Thyroid gland (tissue), 4 donors: ENCODE measurements at places on chromosomes 2 and 18.

GRCh38 chr18:62741584-62741983 lies 26.2 kb downstream of the PHLPP1 start:
- DNase-seq, result no peak

GRCh38 chr18:49510393-49511115 lies 23.5 kb upstream of the C18orf32 start:
- DNase-seq, result peak; percentile 43

DNA sequence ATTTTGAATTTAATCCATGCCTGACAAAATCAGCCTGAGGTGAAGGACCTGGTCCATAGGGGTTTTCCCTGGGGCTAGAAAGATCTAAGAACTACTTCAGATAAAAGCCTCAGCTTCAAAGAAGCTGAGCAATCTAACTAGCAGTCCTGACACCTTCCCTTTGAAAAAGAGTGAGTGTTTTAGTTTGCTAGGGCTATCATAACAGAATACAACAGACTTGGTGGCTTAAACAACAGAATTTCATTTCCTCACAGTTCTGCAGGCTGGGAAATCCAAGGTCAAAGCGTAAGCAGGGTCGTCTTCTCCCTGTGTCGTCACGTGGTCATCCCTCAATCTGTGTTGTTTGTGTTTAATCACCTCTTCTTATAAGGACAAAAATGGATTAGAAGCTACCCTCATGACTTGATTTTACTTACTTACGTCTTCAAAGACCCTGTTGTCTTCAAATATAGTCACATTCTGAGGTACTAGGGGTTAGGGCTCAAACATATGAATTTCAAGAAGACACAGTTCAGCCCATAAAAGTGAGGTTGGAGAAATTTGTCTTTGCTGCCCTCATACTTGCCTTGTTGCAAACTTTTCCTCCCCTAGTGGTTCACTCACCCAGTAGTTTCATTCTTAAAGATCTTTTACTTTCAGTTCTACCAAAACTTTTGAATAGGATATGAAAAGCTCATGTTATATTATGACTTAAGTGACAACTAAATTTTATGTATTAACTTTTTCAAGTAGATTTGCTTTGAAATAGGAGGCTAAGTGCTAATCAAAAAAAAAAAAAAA lies 673.8 kb downstream of the ARHGAP15 start:
- no peak for DNase-seq

GRCh38 chr18:61554117-61554776 lies 221.0 kb downstream of the CDH20 start:
- DNase-seq, result peak; percentile 11

- no peak for DNase-seq
Observed at GRCh38 chr2:98710734-98711133, 20.2 kb downstream of the MGAT4A start.

GRCh38 chr2:237648016-237648381 lies 20.6 kb downstream of the LRRFIP1 start:
- DNase-seq, result no peak

- no peak for DNase-seq
Observed at GRCh38 chr2:138084206-138084605, 119.9 kb downstream of the HNMT start.

GRCh38 chr2:112046231-112046630 lies 8.8 kb upstream of the TMEM87B start:
- no peak for DNase-seq

- no peak for DNase-seq
Observed at GRCh38 chr18:3836483-3837335, 386.7 kb downstream of the TGIF1 start.

GRCh38 chr18:3794537-3795348 lies 344.8 kb downstream of the TGIF1 start:
- no peak for DNase-seq

- no peak for DNase-seq
Observed at GRCh38 chr18:52667463-52668065, 327.6 kb downstream of the DCC start.

DNA sequence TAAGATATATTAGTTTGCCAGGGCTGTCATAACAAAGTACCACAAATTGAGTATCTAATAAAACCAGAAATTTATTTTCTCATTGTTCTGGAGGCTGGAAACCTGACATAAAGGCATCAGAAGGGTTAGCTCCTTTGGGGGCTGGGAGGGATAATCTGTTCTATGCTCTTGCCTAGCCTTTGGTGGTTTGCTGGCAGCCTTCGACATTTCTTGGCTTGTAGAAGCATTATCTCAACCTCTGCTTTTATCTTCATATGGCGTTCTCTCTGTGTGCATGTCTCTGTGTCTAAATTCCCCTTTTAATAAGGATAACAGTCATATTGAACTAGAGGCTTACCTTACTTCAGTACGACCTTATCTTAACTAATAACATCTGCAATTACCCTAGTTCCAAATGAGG lies 22.8 kb upstream of the NT5C1B start:
- no peak for DNase-seq

- no peak for DNase-seq
Observed at GRCh38 chr2:30272761-30273573, 41.6 kb downstream of the LBH start.

GRCh38 chr2:44635725-44636124 lies 274.0 kb downstream of the CAMKMT start:
- no peak for DNase-seq

- DNase-seq, result no peak
Observed at GRCh38 chr2:64244037-64244416, 99.8 kb upstream of the PELI1 start.

DNA sequence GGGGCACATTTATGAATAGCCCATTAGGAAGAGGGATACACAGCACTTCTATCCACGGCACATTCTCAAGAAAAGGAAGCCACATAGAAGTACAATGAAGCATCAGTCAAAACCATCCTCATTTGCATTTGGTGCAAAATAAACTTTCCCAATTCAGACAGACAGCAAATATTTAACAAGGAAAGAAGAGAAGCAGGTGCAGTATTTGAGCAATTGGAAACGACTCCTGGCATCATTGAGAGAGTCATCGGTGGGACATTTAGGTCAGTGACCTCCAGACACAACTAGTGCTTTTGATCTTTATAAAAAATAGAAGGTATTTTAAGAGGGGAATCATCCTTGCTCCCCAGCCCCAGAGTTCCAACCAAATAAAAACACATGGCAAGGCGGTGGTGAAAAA lies 118.0 kb downstream of the MREG start:
- no peak for DNase-seq

DNA sequence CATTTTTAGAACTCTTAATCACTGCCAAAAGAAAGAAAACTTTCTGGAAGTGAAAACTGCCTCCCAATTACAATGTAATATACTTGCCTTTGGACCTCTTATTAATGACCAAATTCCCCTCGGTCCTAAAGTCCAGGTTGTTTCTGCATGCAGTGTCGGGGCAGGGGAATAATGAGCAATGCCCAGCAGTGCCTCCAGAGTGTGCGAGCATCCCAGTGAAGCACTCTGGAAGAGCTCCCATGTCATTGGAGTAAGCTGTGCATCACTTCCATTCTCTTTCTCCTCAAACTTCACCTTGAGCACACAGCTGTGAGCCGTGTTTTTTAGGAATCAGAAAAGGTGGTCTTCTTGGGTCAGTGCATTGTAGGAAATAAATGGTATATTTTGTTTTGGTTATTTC lies 107.1 kb downstream of the SH3RF3 start:
- no peak for DNase-seq

- no peak for DNase-seq
Observed at GRCh38 chr2:172215936-172216335, 113.2 kb upstream of the DLX2 start.

- DNase-seq, result no peak
Observed at GRCh38 chr18:354471-354870, 86.6 kb upstream of the THOC1 start.

DNA sequence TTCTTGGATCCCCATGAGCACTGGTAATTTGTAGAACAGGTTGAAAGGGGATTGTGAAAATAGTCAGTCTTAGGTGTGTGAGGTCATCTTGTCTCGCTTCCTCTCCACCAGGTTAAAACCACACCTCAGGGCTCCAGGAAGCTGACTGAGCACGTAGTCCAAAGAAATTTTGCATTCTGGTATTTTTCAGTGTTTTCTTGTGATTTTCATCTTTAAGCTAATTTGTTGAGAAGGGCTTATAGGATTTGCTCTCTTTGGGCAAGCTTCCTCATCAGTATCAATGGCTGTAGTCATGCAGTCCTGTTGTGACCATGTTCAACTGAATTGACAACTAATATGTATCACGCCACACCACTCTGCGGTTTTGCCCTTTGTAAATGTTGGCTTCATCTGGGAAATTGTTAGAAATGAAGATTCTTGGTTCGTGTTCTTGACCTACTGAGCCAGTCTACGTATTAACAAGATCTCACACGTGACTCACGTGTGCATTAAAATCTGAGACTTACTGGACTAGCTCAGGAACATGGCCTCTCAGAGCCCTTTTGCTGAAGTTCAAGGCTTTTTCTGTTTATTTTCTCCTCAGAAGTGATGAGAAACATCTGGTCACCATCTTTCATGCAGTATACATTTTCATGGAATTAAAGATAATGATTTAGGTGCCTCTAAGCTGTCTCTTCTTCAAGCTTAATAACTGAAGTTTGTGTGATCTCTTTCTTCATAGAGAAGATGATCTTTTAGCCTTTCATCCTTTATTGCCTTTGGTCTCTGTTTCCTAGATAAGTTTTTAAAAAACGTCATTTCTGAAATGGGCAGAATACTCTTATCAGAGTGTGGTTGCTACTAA lies 32.8 kb downstream of the FMNL2 start:
- DNase-seq, result no peak

GRCh38 chr2:173395567-173396351 lies 41.1 kb downstream of the CDCA7 start:
- DNase-seq, result no peak

- DNase-seq, result no peak
Observed at GRCh38 chr18:5974696-5975095, 79.4 kb upstream of the TMEM200C start.

GRCh38 chr2:19158211-19158610 lies 200.2 kb downstream of the OSR1 start:
- no peak for DNase-seq

DNA sequence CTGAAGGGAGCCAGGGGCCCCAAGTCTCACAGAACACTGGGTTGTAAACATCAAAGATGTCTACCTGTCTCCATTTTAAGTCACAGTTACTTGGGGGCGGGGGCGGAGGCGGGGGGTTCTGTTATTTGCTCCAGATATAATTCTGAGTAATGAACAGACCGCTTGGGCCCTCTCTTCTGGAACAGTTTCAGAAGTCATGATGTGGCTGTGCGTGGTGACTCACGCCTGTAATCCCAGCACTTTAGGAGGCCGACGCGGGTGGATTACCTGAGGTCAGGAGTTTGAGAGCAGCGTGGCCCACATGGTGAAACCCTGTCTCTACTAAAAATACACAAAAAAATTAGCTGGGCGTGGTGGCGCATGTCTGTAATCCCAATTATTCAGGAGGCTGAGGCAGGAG lies 157.9 kb upstream of the APCDD1 start:
- no peak for DNase-seq

DNA sequence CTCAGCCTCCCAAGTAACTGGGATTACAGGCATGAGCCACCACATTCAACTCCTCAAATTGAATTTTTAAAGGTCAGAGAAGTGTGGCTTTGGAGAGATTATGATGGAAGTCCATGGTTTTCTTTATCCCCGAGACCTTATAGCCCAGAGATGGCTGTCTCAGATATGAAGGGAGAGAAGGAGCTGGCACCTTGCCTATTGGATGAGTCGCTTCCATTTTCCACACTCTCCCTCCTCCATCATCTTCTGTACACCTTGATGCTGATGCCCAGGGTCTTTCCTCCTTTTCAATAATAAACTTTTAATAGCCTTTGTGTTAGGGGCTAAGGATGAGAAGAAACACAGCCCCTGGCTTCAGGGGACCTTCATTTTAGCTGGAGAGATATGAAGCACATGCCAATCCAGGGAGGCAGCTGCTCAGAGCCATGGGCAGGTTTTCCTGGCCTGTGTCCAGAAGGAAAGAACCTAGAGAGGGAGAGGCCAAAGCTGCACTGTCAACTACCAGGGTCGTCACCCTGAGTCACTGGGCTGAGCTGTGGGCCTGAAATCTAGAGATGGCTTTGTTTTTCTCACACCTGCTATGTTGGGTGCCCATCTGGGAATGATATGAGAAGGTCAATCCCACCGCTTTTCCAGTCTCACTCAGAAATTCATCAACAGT lies 146.0 kb upstream of the SERTAD2 start:
- DNase-seq, result no peak

DNA sequence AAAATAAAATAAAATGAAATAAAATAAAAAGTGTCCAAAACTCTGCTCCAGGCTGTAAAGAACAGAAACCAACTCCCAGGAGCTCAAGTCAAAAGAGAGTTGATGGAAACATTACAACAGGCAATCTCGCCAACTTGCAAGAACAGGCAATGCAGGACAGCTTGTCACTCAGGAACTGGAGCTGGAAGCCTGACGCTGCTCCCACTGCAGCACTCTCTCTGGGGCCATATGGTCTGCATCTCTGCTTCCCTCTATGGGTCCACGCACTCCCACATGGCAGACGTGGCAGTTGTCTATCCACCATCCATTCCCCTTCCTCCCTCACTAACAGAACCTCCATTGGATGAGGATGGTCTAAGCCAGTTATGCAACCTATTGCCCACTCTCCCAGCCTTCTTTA lies 23.3 kb upstream of the ARPC2 start:
- no peak for DNase-seq

DNA sequence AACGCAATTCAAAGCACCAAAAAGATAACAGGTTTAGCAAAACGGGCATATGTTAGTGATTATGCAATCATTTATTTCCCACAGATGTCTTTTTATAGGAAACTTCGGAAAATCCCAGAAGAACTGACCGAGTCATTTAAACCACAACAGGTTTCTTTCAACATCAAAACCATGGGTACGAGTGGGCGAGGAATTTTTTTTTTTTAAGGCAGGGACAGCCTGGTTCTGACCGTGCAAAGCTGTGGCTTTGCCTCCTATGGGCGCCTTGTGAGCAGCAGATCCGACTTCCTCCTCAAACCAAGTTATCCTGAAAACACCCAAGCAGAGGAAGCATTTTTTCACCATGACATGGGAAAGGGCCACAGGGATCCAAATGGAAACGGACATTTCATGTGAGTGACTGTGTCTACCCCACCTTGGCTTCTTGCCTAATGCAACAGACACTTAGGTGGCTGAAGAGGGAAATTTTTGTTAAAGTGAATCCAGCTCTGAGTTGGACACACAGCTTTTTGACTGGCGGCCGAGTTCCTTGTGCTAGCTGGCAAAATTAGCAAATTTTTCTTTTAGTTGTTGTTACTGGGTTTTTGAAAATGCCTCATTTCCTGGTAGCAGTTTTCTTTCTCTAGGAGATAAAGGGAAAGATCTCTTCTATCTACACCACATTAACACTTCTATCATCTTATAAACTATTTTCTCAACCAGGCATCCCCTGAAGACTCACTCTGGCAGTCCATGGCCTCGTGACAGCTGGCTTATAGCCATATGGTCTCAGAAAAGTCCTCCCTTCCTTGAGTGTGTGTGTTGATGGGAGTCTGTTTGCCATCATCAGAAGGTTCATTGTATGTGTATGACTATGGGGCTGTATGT lies 487.4 kb upstream of the ZEB2 start:
- DNase-seq, result peak; percentile 41

GRCh38 chr2:205895981-205896655 lies 189.9 kb downstream of the INO80D start:
- DNase-seq, result no peak

DNA sequence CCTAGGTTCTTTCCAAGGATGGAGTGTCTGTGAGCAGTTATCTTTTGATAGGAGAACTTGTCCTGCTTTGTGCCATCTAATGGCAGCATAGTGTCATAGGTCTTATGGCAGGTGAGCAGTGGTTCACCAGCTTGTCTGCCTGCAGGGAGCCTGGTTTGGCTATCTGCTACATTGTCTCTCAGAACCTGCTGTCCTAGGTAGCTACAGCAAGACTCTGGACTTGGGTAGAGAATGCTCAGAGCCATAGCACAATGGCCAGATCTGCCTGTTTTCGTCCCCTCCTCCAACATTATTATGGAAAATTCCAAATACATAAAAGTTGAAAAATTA lies 28.3 kb downstream of the AGFG1 start:
- DNase-seq, result no peak
